B cell (primary cell): ENCODE measurements at places on chromosomes 2 and 18. TPM values are rescaled to one million over a fixed set of nuclear protein-coding genes. Genes with fewer than 3 reads are reported as not detected.

ATP8B1 gene
- total RNA-seq = 0.10 and 0.27 TPM in 2 replicates

CCDC121 gene
- 1.3 and 2.2 TPM in 2 replicates for total RNA-seq

HJURP gene
- 0.42 and 0.73 TPM in 2 replicates for total RNA-seq

FHOD3 gene
- not detected in 2 replicates for total RNA-seq

MAP3K19 gene
- not detected in 2 replicates for total RNA-seq

ANO7 gene
- total RNA-seq = 1.4 and 1.8 TPM in 2 replicates

M1AP gene
- total RNA-seq = not detected in 2 replicates

GAL3ST2 gene
- total RNA-seq = 0.51 TPM in 1 of 2 replicates, not detected in the other

DNA sequence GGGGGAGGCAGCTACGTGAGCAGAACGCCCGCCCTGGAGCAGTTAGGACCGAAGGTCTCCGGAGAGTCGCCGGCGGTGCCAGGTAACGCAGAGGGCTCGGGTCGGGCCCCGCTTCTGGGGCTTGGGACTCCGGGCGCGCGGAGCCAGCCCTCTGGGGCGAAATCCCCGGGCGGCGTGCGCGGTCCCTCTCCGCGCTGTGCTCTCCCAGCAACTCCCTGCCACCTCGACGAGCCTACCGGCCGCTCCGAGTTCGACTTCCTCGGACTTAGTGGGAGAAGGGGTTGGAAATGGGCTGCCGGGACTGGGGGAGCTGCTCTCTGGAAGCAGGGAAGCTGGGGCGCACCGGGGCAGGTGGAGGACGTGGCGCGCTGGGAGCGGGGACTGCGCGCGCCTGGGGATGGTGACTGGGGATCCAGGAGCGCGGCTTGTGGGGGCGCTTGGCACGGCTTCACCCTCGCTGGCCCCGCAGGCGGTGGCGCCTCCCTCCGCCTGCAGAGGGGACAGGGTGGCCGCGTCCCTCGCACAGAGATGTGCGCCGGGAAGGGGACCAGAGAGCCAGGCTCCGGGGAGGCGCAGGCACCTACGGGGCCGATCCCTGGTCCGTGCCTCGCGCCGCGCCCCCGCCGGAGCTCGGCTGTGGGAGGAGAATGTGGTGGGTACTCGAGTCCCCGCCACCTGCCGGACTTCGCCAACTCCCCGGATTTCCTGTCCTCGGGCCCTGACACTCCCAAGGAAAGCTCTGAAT is 688 bp downstream of the CDH20 start:
- H3K4me1 ChIP-seq = no peaks in the 10 kb centered on the region
- H3K27me3 ChIP-seq = peaks cover 27% of the 10 kb centered on the region
- H3K4me3 ChIP-seq = no peak overlapping the region
- DNase-seq = no peak
- no peaks in the 10 kb centered on the region for H3K36me3 ChIP-seq
- H3K27ac ChIP-seq = no peak overlapping the region

GRCh38 chr2:236321415-236321814 is 57.2 kb upstream of the ASB18 start:
- DNase-seq = no peak
- no peak overlapping the region for H3K4me3 ChIP-seq
- H3K27ac ChIP-seq = no peak overlapping the region
- H3K4me1 ChIP-seq = no peaks in the 10 kb centered on the region

DNA sequence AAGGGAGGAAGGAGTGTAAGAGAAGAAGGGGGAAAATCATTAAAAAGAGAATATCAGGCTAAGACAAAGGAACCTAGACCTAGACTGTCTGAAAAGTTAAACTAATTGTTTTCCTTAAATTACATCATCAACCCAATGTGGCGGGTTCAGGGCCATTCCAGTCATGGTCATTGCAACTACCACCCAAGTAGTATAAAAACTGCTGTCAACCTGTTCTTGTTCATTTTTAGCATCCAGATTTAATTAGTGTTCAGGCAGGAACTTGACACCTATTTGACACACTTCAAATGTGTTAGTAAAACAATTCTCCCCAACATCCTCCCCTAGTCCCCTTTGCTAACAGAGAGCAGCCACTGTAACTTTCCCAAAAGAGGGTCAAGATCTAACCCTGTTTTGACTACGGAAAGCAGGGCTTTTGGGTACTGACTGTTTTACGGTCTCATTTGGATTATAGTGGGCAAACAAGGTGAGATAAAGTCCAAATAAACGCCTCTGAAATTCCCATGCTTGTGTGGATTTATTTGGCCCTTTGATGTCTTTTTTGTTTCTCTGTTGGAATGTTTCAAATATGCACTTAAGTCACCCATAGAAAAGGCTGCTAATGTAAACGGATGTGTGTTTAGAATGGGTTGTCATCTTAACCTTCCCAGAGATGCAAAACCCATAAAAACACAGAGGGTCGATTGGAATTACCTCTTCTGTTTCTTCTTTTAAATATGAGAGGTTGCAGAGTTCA is 19.3 kb upstream of the TANC1 start:
- no peak for DNase-seq
- H3K4me1 ChIP-seq = peaks cover 4% of the 10 kb centered on the region
- H3K4me3 ChIP-seq = no peak overlapping the region
- H3K27ac ChIP-seq = no peak overlapping the region
- H3K36me3 ChIP-seq = no peaks in the 10 kb centered on the region

DNA sequence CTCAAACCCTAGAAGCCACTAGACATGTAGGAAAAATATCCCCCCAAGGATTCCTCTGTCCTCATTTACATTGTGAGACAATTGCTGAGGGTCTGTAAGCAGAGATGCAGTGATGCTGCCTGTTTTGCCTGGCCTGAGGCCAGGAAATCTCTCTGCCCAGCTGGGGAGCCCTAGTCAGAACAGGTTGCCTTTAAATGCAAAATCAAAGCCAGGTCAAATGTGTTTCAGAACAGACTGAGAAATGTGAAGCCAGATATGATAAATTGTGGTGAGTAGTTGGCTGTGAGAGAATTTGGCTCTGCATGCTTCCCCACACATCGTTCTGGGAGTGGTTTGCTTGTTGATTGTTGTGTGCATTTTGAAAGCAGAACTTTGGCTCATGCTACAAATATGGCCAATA is 38.4 kb upstream of the NXPH2 start:
- H3K27me3 ChIP-seq = no peaks in the 10 kb centered on the region
- no peaks in the 10 kb centered on the region for H3K36me3 ChIP-seq
- H3K4me3 ChIP-seq = no peak overlapping the region

- H3K27ac ChIP-seq = peak overlapping the region; percentile 64
- no peaks in the 10 kb centered on the region for H3K36me3 ChIP-seq
- peaks cover 34% of the 10 kb centered on the region for H3K4me1 ChIP-seq
Observed at GRCh38 chr2:213232649-213233437, 51.4 kb upstream of the SPAG16 start.

DNA sequence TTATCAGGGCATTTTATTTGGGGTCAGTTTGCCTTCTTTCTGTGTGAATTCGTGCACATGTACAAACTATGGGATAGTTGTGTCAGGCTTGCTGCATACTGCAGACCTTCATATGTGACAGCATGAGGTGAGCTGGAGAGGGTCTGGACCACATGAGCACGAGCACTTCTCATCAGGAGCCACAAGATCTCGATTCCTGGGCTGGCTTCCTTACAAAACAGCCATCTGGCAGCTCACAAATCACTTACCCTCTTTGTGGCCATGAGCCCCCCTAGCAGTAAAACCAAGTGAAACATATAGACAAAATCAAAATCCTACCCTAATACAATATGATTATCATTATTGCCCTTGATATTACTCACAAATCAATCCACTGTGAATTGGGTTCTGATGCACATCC is 121.2 kb downstream of the MTCL1 start:
- no peaks in the 10 kb centered on the region for H3K36me3 ChIP-seq
- no peaks in the 10 kb centered on the region for H3K4me1 ChIP-seq
- H3K27me3 ChIP-seq = no peaks in the 10 kb centered on the region
- H3K4me3 ChIP-seq = no peak overlapping the region
- no peak overlapping the region for H3K27ac ChIP-seq

GRCh38 chr2:153230977-153231376 is 247.6 kb downstream of the RPRM start:
- no peak for DNase-seq
- H3K4me3 ChIP-seq = no peak overlapping the region
- H3K36me3 ChIP-seq = no peaks in the 10 kb centered on the region
- no peaks in the 10 kb centered on the region for H3K27me3 ChIP-seq
- H3K27ac ChIP-seq = no peak overlapping the region

DNA sequence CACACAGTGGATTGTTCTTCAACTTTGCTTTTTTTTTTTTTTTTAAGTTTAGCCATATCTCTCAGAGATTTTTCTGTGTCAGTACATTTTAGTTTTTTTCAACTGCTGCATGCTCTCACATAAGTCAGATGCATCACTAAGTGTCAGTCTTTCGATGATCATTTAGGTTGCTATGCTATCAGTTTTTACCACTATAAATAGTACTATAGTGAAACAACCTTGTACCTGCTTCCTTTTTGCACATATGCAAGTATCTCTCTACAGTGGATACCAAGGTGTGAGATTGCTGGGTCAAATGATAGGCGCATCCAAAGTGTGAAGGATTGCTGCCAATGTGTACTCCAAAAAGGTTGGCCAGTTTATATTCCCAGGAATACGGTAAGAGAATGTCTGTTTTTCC is 33.5 kb upstream of the MAP4K3 start:
- H3K27me3 ChIP-seq = no peaks in the 10 kb centered on the region
- H3K4me1 ChIP-seq = peaks cover 12% of the 10 kb centered on the region
- H3K4me3 ChIP-seq = no peak overlapping the region
- no peaks in the 10 kb centered on the region for H3K36me3 ChIP-seq
- H3K27ac ChIP-seq = no peak overlapping the region

DNA sequence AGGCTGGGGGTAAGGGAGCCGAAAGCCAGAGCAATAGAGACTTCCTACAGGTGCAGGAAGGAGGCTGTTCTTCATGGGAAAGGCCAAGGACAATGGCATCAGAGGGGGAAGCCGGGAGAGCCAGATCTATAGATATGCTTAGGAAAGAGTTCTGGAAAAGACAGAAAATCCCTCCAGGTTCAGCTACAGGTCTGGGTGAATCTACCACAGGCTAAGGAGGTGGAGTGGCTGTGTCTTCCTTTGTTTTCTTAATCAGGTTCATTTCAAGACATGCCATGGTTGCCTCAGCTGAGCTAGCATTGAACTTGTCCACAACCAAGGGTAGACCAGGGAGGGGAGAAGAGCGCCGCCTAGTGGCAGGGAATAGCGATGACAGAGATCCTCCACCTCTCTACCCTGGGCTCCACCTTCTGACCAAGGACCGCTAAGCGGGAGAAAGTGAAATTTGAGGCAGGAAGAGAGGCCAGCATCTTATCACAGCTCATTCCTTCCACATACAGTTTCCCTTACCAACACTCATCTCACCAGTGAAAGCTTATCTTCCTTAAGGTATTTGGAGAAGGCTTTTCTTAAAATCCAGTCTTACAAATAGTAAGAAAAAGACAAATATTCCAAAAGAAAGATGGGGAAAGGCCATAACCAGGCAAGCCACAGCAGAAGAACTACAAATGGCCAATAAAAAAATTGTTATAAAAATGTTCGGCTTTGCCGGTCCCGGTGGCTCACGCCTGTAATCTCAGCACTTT is 74.2 kb downstream of the VIT start:
- no peak overlapping the region for H3K4me3 ChIP-seq
- no peaks in the 10 kb centered on the region for H3K4me1 ChIP-seq
- H3K27me3 ChIP-seq = no peaks in the 10 kb centered on the region

DNA sequence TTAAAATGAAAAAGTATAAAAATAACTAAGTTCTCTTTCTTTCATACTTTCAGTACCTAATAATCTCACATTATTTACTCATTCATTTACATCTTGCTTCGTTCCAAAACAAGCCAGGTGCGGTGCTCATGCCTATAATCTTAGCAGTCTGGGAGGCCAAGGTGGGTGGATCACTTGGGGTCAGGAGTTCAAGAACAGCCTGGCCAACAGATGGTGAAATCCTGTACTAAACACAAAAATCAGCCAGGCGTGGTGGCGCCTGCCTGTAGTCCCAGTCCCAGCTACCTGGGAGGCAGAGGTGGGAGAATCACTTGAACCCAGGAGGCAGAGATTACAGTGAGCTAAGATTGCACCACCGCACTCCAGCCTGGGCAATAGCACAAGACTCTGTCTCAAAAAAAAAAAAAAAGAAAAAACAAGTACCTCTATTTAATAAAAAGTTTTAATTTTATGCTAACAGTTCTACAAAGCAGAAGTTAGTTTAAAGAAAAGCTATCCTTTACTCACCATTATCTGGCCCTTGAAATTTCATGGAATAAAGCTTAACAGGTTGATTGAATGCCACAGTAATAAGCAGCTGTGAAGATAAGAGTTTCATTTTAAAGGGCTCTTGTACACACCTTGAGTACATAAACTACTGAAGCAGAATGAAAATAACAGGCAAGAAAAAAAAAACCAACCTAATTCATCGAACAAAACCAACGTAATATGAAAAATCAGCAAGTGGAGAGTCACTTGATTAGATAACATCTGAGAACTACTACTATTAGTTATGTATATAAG is 22.5 kb downstream of the TXNL1 start:
- H3K4me1 ChIP-seq = no peaks in the 10 kb centered on the region
- DNase-seq = no peak
- H3K36me3 ChIP-seq = peaks cover 6% of the 10 kb centered on the region
- H3K4me3 ChIP-seq = no peak overlapping the region

- H3K36me3 ChIP-seq = no peaks in the 10 kb centered on the region
- H3K4me1 ChIP-seq = peaks cover 17% of the 10 kb centered on the region
- no peak for DNase-seq
- H3K27ac ChIP-seq = no peak overlapping the region
- no peak overlapping the region for H3K4me3 ChIP-seq
Observed at GRCh38 chr2:73072416-73072815, 904 bp upstream of the SFXN5 start.

- no peaks in the 10 kb centered on the region for H3K27me3 ChIP-seq
- no peak overlapping the region for H3K4me3 ChIP-seq
- DNase-seq = no peak
Observed at GRCh38 chr2:31223026-31223425, 5.7 kb upstream of the CAPN14 start.

DNA sequence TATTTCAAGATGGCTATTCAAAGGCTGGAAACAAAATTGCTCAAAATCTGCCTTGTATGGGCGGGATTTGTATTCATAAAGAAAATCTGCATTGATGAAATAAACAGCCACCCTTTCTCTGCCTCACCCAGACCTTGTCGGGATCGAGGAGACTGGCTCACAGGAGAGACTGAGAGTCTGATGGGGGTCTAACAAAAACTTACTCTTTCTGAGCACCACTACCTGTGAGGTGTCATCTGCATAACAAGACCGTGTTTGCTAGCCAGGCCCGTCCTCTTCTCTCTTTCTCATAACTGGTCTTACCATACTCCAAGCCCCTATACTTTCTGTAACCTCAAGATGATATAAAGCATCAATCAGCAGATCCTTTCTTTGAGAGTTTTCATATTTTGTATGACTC is 115.6 kb downstream of the INO80D start:
- no peaks in the 10 kb centered on the region for H3K27me3 ChIP-seq
- no peak overlapping the region for H3K27ac ChIP-seq
- no peak for DNase-seq

- H3K4me3 ChIP-seq = no peak overlapping the region
- H3K27me3 ChIP-seq = no peaks in the 10 kb centered on the region
- DNase-seq = no peak
- no peaks in the 10 kb centered on the region for H3K4me1 ChIP-seq
Observed at GRCh38 chr2:20242727-20243377, 17.9 kb upstream of the SDC1 start.

GRCh38 chr2:190376591-190377245 is 31.4 kb upstream of the MFSD6 start:
- no peaks in the 10 kb centered on the region for H3K27me3 ChIP-seq
- H3K4me3 ChIP-seq = no peak overlapping the region
- no peaks in the 10 kb centered on the region for H3K36me3 ChIP-seq
- H3K4me1 ChIP-seq = no peaks in the 10 kb centered on the region
- H3K27ac ChIP-seq = no peak overlapping the region

GRCh38 chr2:62042944-62043343 is 137.5 kb downstream of the COMMD1 start:
- H3K36me3 ChIP-seq = no peaks in the 10 kb centered on the region
- H3K27me3 ChIP-seq = no peaks in the 10 kb centered on the region
- no peak for DNase-seq

GRCh38 chr2:205882806-205883425 is 200.6 kb downstream of the NRP2 start:
- no peak overlapping the region for H3K4me3 ChIP-seq
- no peaks in the 10 kb centered on the region for H3K36me3 ChIP-seq
- no peak for DNase-seq
- H3K4me1 ChIP-seq = no peaks in the 10 kb centered on the region
- no peak overlapping the region for H3K27ac ChIP-seq
